ENCODE measurements at places on chromosomes 16 and 17. TPM values are rescaled to one million over a fixed set of nuclear protein-coding genes. Genes with fewer than 3 reads are reported as not detected.

The MYH3 gene
- total RNA-seq, result 0.45 TPM

The CACNG5 gene
- not detected for total RNA-seq

The CCL5 gene
- 0.18 TPM for total RNA-seq

The C16orf46 gene
- total RNA-seq, result 0.18 TPM

The LAT gene
- 0.56 TPM for total RNA-seq

The ADAD2 gene
- total RNA-seq, result 0.18 TPM

The CTRB1 gene
- total RNA-seq, result not detected

The EPOP gene
- total RNA-seq, result 3.1 TPM

The ADGRG1 gene
- 24.8 TPM for total RNA-seq

The KRTAP1-1 gene
- not detected for total RNA-seq

The KCNJ12 gene
- 1.2 TPM for total RNA-seq

The ADCY9 gene
- total RNA-seq, result 4.9 TPM

The G6PC1 gene
- total RNA-seq, result not detected

The GAS2L2 gene
- under 0.01 TPM for total RNA-seq

The RAB26 gene
- 1.3 TPM for total RNA-seq

The RCVRN gene
- not detected for total RNA-seq
